CD4-positive, alpha-beta T cell treated with Interleukin-17A for 1 hour (primary cell): ENCODE measurements at places on chromosomes 7 and 10.

DNA sequence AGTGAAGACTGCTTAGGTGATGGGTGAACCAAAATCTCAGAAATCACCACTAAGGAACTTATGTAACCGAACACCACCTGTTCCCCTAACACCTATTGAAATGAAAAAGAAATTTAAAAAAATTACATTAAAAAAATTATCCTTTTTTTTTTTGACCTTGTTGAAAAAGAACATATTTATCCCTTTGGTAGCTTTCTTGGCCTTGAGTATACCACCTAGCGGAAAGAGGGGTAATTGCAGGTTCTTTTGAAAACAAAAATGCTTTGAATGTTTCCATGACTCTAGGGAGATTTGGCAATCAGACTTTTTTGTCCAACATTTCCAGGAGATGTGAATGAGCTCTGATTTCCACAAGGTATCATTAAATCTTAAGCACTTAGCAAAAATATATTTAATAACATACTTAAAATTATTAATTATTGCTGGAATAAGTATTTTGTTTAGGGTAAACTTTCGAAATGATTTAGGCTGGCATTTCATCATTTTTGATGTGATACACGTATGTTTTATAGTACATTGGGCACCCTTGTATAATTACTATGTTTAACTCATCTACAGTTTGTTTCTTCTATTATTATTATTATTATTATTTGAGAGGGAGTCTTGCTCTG, 47.0 kb upstream of the ELMO1 start:
- DNase-seq: peak; percentile 54

GRCh38 chr7:131882321-131882720, 325.9 kb upstream of the PODXL start:
- DNase-seq: no peak

- no peak for DNase-seq
Observed at GRCh38 chr10:77030974-77031373, 606.6 kb downstream of the KCNMA1 start.

DNA sequence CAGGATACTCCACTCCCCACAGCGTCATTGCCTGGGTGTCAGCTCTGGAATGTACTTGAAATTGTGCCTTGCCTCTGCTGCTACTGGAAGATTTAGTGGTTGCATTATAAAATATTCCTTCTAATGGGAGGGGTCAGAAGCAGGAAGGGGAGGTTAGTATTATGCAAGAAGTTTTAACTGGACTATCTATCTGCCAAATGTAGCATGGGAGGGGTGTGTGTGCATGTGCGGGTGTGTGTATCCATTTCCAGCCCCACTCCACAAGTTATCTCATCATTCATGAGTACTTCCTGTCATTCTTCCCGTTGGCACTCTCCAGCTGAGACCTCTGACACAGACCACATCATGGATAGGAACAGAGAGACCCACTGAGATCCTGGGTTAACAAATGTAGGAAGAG, 13.4 kb downstream of the MBL2 start:
- no peak for DNase-seq

DNA sequence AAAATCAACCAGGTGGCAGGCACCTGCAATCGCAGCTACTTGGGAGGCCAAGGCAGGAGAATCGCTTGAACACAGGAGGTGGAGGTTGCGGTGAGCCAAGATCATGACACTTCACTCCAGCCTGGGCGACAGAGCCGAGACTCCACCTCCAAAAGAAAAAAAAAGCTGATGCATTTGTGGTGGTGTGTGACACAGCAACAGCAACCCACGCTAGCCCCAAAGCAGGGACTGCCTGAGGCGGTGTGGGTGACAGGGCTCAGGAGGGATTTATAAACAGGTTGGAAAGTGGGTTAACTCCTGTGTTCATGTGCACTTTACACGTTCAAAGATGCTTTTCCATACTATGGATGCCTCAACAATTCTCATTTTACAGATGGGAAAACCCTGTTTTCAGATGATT, 395.9 kb upstream of the PODXL start:
- no peak for DNase-seq

DNA sequence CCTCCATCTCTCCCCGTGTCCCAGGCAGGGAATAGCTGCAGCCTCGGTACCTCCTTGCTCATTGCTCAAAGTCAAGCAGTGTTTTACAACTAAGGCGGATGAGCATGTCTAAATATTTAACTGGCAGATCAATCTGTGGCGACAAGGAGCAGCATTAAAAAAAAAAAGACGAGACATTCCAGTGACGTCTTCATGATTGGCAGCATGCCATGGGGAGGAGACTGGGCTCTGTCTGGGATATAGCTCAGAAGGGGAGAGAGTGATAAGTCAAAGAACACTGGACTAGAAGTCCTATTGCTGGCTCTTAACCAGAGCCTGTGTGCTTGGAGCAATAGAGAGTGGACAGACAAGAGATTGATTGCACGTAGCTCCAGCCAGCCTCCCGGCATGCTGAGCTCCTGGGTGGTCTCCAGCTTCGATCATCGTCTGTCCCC, 287.5 kb upstream of the PODXL start:
- DNase-seq: no peak

DNA sequence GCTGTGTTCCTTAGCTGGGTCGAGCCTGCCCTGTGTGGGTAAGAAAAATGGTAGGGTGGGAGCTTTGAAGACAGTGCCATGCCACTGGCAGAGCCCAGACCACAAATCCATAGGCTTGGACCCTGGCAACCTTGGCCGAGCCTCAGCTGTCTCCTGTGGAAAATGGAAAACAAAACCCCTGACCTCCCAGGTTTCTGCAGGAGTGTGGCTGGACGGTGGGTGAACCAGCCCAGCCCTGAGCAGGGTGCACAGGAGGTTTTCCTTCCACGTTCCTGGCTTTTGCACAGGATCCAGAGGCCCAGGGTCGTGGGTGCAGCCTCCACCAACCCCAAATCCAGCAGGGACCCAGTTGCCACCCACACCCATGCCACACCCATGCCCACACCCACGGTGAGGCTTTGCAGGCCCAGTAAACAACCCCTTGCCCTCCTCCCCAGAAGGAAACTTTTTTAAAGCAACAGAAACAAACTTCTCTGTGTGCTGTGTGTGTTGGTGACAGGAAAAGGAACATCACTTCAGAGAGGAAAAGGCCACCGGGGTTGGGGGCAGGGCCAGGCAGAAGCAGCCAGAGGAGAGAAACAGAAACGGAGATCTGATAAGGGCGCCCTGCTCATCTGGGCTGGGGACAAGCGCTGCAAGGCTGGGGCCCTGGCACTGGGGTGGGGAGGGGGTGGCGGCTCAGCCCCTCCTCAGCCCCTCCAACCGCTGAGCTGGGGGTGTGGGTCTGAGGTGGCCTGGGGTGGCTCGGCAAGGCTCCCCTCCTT, 20.7 kb upstream of the ZMIZ1 start:
- peak; percentile 70 for DNase-seq

DNA sequence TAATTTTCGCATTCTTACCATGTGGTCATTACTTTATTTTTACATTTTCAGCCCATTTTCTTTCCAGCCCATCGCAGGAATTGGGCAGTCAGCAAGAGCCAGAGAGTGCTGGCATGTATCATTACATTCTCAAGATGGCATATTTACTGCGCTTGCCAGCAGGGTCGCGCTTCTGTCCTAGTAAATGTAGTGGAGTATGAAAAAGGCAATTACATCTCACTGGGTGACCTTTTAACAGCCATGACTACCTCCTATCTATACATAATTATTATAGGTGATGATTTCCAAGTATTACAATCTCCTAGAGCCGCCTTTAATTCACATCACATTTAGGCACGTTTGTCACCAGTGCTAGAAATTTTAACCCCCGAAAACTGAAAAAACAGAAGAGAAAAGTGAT, 433.7 kb upstream of the MGMT start:
- no peak for DNase-seq

- DNase-seq: no peak
Observed at GRCh38 chr7:15752377-15752776, 65.9 kb upstream of the MEOX2 start.

- peak; percentile 61 for DNase-seq
Observed at GRCh38 chr10:91034042-91034441, 113.2 kb upstream of the ANKRD1 start.

DNA sequence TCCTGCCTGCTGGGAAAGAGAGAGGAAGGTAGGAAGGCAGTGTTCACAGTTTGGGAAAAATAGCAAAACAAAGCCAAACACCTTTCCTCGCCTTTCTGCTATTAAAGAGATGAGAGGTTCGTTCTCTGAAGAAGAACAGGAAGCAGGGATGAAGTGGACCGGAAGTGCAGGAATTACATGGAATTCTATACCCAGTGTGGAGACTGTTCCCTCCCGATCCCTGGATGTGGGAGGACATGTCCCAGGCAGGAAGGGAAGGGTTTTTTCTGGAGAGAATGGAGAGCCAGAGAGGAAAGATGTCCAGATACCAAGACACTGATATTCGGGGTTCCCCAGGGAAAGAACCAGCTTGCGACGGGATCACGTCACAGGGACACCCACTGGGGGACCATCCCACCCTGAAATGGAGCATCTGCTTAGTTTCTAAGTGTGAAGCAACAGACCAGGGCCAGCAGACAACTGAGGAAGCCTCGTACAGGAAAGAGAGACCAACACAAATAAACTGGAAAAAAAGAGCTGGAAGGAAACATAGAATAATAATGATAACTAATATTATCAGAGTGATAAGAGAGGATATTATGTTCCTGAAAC, 187.6 kb downstream of the PRPF18 start:
- no peak for DNase-seq

DNA sequence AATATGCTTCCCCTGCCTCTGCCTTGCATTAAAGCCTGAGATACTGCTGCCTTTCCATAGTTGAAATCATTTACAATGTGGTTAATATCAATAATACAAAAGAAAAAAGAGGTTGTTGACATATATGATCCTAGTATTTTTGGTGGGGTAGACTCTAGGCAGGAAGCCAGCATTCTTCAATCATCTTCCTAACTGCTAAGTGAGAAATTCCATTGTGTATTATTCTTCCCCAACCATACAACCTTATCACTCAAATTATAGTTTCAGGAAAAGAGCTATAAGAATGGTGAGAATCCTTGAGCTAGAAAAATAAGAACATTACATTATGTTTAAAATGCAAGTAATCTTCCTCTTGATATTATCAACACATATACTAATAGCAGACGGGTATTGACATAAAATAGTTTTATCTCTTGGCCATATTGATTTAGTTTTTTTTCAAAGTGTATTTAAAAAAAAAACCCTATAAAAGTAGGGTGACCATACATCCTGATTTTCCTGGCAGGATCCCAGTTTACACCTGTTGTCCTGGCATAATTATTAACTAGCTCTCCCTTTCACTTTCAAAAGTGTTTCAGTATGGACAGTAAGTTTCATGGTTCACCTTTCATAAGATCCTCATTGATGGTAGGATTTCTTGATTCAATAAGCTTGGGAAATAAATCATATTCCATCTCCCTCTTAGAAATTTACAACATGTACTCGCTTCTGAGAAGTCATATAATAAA, 33.4 kb upstream of the WASL start:
- no peak for DNase-seq

DNA sequence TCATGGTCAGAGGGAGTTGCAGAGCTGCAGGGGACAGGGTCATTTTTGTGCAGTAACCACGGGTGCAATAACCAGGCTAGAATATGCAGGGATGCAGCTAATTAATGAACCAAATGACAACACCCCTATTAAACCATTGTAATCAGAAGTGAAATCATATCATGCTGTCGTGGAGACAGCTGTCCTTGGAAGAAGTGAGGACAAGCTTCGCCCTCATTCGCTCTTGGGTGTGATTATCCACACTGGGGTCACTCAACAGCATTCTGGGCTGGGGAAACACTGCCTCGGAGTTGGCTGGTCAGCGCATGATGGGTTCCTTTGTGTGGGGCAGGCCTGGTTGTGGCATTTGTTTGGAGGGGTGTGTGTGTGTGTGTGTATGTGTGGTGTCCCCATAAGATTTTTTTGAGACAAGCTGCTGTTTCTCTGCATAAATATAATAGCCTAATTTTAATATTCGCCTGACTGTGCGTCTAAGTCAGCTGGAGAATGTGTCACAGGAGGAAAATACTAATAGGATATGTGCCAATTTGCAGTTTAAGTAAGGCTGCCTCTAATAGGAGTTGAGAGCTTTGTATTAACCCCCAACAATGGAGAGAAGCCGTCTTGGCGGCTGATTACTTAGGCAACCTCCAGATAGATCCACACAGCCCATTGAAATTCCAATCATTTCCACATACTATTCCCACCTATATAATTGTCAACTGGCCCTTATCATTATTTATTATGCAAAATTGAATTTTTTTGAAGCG, 149.4 kb downstream of the DNAJB6 start:
- no peak for DNase-seq

GRCh38 chr10:133182791-133183645, 23.0 kb downstream of the KNDC1 start:
- no peak for DNase-seq

- peak; percentile 1 for DNase-seq
Observed at GRCh38 chr10:58513188-58514110, 777 bp downstream of the BICC1 start.

DNA sequence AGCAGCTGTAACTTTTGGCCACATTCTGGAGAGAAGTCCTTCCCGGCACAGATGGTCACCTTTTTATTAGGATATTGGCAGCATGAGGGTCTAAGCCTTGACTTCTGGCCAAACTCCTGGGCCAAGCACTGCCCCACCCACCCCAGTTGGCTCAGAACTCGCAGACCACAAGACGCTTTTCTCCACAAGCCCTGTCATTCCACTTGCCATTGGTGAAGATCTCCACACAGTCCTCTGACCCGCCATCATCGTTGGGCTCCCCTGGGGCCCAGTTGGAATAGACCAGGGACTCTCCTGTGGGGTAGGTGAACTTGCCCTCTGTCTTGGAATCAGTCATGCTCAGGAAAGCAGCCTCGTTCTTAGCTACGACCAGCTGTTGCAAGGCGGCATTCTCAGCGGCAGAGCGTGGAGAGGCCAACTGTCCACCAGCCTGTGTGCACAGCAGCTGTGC, 11.2 kb downstream of the SFTPD start:
- no peak for DNase-seq

DNA sequence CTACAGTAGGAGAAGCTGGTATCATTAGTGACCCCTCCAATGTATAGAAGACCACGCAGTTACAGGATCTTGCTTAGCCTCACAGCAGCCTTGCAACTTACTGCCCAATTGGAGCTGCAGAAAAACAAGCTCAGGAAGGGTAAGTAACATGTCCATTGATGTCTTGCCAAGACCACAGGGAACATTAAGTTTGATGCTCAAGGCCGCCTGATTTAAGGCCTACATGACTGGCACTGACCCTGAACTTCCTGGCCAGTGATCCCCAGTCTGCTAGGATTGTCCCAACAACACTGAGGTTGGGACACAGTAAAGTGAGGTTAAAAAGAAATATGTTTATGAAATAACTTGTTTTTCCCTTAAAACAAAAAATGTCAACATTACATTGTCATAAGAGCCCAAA, 6.8 kb upstream of the GDF2 start:
- DNase-seq: no peak

DNA sequence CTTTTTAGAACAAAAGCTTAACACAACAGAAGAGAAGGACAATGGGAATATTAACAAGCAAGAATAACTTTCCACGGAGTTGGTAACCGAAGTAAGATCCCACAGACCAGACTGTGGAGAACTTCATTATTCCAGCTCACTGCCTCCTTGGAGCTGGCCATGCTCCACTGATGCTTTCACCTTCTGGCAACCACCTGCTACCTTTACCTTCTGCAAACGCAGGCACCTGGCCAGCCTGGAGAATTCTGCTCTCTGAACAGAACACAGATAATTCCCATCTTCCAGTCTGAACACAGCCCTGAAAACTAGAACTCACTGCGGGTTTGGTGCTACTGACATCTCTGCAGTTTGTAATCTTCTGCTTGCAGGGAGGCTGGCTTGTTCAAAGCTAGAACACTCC, 66.5 kb downstream of the JAZF1 start:
- no peak for DNase-seq

- no peak for DNase-seq
Observed at GRCh38 chr7:99305473-99306260, 20.0 kb upstream of the ARPC1A start.

- DNase-seq: no peak
Observed at GRCh38 chr7:5666361-5666760, 115.1 kb downstream of the RNF216 start.
